ENCODE measurements at places on chromosomes 12 and 14.

DNA sequence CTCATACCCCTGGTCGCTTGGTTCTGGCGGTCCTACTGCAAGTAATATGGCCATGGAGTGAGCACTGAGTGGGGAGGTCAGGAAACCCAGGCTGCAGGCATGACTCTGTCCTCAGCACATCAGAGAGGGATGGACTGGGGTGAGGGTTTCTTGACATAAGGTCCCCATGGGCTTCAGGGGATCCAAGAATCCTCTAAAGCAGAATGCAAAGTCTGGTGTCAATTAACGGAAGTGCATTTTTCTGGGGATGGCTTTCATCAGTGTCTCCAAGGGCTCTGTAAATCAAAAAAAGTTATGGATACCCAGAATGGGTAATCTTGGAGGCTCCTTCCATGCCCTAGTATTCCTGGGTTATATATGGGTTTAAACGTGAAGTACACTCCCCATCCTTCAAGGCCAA lies 3.7 kb downstream of the FIGNL2 start:
- no peak for DNase-seq

DNA sequence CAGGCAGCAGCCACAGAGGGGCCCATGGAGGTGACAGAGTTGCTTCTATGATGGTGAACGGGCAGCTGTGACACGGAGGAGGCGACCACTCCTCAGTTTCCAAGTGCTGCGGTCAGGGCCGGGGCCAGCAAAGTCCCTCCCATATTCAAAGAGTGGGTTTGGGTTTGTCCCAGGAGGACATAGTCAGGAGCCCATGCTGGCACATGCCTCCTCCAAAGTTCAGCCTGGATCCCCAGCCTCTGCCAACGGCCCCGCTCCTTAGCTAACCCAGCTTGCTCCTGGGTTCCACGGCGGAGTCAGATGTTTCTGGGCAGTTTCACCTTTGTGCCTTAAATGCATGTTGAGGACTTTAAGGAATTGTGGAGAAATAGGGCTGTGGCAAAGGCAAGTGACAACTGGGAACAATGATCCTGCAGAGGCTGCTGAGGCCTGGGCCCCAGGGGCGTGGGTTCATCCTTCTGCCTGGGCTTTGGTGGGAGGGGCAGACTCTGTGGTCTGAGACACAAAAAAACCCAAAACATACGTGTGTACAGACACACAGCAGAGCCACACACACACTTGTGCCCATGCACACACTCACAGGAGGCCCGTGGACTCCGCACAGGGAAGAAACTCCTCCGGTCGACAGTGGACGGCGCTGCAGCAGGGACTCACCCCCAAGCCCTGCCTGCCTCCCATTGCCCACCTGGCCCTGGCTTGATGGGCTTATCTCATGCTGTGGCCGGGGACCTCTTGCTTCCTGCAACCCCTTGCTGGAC lies 399.4 kb downstream of the TMEM121 start:
- DNase-seq, result no peak

GRCh38 chr12:116150001-116150400 lies 127.5 kb downstream of the MED13L start:
- DNase-seq, result no peak

DNA sequence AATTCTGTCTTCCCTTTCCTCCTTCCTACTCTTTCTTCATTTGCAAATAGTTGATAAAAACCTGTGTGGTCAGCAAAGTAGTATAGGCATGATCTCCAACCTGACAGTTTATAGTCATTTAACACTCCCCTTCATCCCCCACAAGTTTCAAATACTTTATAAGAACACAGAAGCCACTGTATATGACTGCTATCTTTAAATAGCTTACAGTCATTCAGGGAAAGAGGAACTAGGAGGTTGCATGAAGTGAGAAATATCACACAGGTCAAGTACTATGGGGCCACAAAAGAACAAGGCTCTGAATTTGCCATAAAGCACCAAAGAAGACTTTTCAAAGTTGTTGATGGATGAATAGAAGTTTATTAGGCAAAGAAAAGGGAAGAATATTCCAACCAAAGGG lies 431.3 kb downstream of the NPAS3 start:
- no peak for DNase-seq

GRCh38 chr14:58961045-58961731 lies 227.3 kb upstream of the DAAM1 start:
- no peak for DNase-seq

- DNase-seq, result no peak
Observed at GRCh38 chr12:117105902-117106301, 6.7 kb upstream of the TESC start.
